ENCODE measurements at places on chromosomes 16 and 17.

DNA sequence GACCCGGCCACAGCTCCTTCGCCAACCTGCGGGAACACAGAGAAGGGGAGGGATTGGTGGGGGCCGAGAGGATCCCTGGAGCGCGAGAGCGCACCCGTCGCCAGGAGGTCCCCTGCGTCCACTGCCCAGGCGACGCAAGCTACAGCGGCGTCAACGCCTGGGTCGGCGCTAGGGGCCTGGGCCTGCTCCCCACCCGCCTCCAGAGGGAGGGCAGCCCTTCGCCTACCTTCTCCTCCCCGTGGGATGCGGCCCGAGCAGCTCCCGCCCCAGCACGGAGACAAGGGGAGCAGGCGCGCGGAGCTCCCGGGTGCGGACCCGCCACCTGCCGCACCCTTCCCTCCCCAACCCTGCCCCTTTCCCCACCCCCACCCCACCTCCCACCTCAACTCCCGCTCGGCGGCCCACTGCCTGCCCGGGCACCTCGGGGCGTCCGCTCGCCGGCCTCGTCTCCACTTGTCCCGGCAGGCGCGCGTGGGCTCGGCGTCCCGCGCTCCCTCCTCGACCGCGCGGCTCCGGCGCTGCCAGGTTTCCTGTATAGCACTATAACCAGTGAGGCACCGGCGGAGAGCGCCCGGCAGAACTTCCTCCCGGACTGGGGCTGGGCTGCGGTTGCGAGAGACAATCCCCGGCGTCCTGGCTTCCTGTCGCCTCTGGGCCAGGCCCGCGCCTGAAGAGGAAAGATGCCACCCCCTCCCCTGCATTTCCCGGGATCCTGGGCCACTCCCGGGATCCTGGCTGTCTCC is 119.1 kb upstream of the SMURF2 start:
- DNase-seq, result no peak

DNA sequence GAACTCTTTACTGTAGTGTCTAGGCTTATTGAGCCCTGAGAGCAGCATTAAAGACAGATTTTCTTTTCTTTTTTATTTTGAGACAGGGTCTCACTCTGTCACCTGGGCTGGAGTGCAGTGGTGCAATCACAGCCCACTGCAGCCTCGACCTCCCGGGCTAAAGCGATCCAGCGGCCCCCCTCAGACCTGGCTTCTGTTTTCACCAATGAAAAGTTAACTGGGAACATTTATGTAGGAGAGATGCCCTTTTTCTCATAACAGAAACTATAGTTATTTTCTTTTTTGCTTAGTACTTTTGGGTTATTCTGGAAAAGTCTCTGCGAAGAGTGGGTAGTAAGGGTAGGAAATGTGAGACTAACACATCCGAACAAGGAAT is 1.5 kb downstream of the MAP1LC3B start:
- DNase-seq, result no peak

GRCh38 chr16:22183901-22184614 is 21.8 kb downstream of the SDR42E2 start:
- DNase-seq, result no peak

GRCh38 chr17:78337244-78338109 is 22.4 kb downstream of the SOCS3 start:
- no peak for DNase-seq

GRCh38 chr17:3005696-3006095 is 57.7 kb downstream of the OR1D5 start:
- DNase-seq, result no peak

DNA sequence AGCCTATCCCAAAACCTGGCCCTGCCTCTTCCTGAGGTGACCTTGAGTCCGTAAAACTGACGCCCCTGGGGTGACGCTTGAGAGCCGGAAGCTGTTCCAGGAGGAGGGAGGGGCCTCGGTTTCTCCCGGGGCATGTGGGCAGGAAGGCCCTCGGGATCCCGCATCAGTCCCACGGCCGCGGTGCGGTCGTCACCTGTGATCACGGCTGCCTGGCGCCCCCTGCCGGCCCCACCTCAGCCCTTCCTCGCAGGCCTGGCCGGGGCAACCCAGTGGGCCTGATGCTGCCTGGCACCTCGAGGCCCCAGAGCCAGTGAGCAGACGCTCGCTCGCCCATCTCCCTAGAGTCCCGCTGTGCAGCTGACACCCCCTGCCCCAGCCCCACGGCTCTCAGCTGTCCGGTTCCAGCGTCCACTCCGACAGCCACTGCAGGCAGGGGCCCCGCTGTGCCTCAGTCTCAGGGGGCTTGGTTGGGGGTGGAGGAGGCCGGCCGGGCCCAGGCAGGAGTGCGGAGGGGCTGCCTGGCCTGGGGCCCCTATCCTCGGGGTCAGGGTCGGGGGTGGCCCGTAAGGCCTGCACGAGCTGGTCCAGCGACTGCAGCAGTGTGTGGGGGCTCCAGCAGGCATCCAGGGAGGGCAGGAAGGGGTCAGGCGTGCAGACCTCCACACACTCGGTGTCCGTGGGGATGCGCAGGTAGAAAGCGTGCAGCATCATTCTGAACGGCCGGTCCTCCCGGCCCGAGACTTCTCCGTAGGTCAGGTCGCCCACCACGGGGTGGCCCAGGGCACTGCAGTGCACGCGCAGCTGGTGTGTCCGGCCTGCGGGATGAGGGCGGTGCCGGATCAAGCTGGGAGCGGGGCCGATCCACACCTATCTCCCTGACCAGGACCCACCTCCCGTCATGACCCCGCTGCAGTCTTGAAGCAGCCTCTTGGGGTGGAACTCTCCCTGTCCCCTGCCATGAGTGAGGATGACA is 2.3 kb downstream of the RPUSD1 start:
- DNase-seq, result peak; percentile 90
